Smooth muscle cell of bladder (primary cell): ENCODE measurements at places on chromosomes 12 and 14. TPM values are rescaled to one million over a fixed set of nuclear protein-coding genes. Genes with fewer than 3 reads are reported as not detected.

The TTC9 gene
- total RNA-seq, result under 0.01 TPM in 2 replicates

The TAS2R46 gene
- total RNA-seq, result 1.3 and 1.8 TPM in 2 replicates

The YLPM1 gene
- total RNA-seq, result 20.6 and 22.6 TPM in 2 replicates

The ANO2 gene
- total RNA-seq, result 0.18 TPM in 1 of 2 replicates, not detected in the other

The LMNTD1 gene
- total RNA-seq, result 0.28 and 0.37 TPM in 2 replicates

The SOAT2 gene
- 0.09 TPM in 1 of 2 replicates, not detected in the other for total RNA-seq

The TSFM gene
- total RNA-seq, result 18.8 and 24.3 TPM in 2 replicates

The GALNT8 gene
- total RNA-seq, result under 0.01 and 0.18 TPM in 2 replicates
